ENCODE measurements at places on chromosomes 1 and 21.
A peak's percentile ranks its signal among the peaks of the same experiment; 100 is the strongest.

DNA sequence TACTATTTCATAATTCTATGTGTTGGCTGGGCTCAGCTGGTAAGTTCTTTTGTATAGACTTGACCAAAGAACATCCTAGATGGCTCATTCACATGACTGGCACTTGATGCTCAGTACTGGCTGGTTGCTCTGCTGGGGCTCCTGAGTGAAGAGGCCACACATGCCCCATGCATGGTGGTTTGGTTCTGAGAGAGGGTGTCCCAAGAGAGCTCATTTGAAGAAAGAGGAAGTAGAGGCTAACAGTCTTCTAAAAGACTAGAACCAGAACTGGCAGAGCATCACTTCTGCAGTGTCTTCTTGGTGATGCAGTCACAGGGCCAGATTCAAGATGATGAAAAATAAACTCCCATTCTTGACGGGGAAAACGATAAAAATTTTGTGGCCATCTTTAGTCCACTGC lies 5.2 kb upstream of the BACH1 start:
- no peak for DNase-seq

DNA sequence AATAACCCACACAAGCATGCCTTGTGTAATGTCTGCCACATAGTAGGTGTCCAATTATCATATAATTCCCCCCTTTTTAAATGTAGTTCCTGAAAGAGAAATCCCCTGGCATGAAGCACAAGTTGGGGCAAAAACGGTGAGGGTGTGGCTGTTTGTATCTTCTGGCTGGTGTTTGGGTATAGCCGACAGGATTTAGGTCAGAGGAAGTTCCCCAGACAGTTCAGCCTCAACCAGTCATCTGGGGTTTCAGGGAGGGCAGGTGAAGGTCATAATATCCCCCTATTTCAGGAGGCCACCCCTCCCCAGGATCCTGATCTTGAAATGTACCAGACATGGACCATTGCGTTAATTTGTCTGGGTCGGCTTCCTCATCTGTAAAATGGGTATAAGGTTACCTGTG lies 29.1 kb upstream of the JUN start:
- no peak for DNase-seq

DNA sequence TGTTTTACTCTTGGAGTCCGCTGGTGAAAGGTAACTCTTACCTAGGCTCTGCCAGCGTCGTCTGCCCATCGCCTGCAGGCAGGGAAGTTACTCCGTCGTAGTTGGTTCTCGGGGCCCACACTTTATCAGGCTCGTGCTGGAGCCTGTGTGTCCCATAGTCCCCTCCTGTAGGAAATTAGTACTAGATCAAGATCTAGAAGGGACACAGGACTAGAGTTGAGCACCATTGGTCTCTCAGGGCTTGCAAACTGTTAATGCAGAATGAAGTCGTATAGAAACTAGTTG lies 940 bp downstream of the SRRM1 start:
- DNase-seq: peak; percentile 3

- no peak for DNase-seq
These were observed 49.5 kb upstream of the LRRN2 start for GRCh38 chr1:204735042-204735441.

GRCh38 chr1:214637722-214638458 lies 34.9 kb downstream of the CENPF start:
- no peak for DNase-seq

DNA sequence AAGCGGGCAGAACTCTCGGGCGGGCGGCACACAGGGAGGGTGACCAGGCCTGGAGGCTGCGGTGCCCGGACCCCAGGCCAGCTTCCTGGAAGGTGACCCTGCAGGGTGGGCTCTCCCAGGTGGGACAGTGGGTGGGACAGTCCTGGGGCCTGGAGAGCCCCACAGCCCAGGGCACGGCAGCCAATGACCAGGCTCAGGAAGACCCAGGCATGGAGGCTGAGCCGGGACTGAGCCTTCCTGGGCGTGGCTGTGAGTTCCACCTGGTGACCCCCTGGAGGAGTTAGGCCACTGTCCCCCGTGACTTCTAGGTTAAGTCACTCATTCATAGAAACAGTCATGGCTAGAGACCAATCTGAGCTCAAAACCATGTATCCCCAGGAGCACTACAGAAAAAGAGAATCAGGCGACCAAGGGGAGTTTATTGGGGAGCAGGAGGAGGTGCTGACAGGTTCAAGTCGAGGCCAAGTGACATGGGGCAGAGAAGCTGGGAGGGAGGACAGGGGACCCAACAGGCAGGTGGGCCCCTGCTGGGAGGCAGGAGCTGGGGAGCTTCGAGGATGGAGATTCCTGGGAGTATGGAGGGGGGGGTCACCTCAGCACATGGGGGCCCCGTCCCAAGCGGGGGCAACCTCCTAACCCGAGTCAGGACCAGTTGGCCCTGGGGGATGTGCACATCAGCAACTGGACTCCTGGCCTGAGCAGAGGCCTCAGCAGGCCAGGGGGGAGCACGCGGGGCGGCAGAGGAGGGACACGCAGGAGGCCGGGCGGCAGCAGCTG lies 1.2 kb downstream of the KRTAP10-5 start:
- DNase-seq: no peak

DNA sequence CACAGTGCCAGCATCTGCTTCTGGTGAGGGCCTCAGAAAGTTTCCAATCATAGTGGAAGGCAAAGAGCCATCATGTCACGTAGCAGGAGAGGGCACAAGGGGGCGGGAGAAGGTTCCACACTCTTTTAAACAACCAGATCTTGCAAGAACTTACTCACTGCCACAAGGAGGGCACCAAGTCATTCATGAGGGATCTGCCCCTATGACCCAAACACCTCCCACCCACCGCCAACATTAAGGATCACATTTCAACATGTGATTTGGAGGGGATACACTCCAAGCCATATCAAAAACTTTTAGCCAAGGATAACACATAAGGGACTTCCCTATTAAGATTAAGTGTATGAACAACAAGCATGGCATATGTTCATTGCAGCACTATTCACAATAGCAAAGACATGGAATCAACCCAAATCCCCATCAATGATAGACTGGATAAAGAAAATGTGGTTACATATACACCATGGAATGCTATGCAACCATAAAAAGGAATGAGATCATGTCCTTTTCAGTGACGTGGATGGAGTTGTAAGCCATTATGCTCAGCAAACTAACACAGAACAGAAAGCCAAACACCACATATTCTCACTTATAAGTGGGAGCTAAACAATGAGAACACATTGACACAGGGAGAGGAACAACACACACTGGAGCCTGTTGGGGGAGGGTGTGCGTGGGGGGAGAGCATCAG lies 19.9 kb upstream of the SLC35F3 start:
- DNase-seq: no peak

DNA sequence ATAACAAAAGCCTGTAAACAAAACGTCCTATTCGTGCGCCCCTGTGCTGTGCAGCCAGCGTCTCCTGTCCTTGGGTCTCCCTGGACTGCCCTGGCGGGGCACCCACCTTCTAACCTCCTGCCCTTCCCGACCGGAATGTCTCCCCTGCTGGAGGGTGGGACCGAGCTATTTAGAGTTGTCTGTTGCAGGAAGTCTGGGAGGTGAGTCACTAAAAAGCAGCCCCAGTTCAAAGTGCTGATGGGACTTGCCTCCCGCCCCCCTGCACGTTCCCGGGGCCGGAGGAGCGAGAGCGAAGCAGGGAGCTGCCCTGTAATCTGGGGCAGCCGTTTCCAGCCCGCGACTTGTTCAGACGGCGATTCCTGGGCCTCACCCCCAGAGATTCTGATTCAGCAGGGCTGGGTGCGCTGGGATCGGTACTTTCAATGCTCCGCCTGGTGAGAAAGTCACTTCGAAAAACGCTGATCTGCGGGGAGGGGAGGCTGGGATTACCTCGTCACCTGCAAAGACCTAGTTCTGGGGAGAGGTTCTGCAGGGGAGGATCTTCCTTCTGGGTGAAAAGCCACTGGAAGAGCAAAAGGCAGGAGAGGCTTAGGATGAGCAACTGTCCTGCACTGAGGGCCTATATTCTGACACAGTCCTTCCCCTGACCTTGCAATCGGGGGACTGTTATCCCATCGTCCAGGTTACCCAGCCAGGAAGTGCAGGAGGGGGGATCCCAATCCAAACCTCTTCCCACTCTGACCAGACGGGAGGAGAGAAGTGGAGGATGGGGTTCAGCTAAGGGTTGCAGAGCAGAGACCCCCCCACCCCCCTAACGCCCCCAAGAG lies 1.2 kb upstream of the DHRS3 start:
- DNase-seq: no peak

GRCh38 chr21:15751546-15751945 lies 21.8 kb downstream of the USP25 start:
- no peak for DNase-seq

DNA sequence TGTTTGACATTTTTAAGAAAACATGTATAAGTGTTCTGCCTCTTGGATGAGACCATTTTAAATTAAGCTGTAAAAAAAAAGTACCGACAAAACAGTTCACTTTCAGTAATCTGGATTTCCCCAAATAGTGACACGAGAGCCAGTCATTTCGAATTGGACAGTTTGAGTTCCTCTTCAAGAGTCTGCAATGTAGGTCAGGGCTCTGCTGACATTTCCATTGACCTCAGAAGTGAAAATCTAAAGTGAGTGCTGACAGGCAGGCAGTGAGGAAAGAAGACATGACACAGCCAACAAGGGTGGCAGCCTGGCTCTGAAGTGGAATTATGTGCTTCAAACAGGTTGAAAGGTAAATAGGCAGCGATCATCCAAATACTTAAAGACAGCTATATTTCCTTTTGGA lies at the start of gene IL23R:
TSS of gene IL23R (plus strand) at position 259 of the 400 bp plus-strand sequence. CDS start 1,667 bp downstream, outside the sequence.
- DNase-seq: no peak
